GM04503 (cell line): ENCODE measurements at places on chromosomes 2 and 18.

DNA sequence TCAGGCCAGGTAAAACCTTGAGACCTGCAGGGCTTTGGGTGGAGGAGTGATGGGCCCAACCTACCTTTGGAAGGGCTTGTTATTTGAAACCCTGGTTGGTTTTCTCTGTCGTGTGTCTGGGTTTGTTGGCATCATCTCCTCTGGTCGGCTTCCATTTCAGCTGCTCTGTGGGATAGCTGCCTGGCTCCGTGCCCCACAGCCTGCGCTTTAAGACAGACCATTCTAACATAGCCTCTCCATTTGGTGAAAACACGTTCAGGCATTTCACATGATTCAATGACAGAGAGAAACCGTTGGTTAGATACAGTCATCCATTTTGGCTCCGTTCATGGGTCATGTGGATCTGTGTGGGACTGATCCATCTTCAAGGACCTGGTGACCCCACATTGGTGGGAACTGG, 37.0 kb upstream of the LYPD6B start:
- no peak for DNase-seq

GRCh38 chr2:195808189-195808588, 151.2 kb downstream of the SLC39A10 start:
- no peak for DNase-seq

DNA sequence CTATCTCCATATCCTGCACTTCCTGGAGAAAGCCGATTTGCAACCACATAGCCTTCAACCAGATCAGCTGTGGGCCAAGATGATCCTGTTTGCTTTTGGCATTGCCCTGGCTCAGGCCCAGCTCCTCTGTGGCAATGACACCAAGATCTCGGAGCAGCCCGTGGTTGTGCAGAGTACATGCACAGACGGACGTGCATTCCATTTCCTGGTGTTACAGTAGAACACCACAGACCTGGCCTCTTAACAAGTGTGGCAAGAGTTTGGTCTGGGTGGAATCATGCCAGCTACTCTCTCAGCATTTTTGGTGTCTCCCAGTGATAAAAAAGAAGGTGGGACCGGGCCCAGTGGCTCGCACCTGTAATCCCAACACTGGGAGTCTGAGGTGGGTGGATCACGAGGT, 20.0 kb downstream of the MALT1 start:
- DNase-seq, result no peak

DNA sequence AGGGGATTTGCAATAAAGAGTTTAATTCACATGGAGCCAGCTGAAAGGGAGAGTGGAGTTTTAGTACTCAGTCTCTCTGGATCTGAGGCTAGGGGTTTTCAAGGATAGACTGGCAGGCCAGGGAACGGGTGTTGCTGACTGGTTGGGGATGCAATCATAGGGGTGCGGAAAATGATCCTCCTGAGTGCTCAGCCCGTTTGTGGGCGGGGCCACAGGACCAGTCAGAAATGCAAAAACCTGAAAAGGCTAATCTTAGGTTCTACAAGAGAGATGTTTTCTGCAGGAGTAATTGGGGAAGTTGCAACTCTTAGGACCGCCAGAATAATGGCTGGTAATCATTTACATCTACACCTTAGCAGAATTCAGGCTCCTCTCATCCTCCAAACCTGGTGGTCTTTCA, 2.5 kb downstream of the NFU1 start:
- no peak for DNase-seq

GRCh38 chr18:44997174-44997573, 316.5 kb downstream of the SETBP1 start:
- DNase-seq, result no peak

- DNase-seq, result no peak
Measured at GRCh38 chr2:199756211-199756610, 94.8 kb downstream of the FTCDNL1 start.

GRCh38 chr2:241952816-241953215, 83.3 kb downstream of the RTP5 start:
- no peak for DNase-seq

DNA sequence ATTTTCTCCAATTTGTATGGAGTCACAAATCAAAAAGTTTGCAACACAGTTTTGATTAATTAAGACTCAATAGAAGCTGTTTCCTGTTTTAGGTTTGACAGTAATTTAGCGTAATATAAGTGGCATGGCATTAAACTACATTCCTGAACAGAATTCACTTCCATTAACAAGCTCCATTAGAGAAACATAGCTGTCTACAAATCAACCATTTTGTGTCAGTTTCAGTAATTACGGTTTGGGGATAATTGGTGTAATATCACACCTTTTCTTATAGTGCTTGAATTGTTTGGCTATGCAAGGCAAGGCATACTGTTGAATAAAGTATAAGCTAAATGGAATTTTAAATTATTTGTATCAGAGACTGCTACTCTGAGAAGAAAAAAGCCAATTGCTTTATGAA, 585.5 kb downstream of the CBLN2 start:
- no peak for DNase-seq

DNA sequence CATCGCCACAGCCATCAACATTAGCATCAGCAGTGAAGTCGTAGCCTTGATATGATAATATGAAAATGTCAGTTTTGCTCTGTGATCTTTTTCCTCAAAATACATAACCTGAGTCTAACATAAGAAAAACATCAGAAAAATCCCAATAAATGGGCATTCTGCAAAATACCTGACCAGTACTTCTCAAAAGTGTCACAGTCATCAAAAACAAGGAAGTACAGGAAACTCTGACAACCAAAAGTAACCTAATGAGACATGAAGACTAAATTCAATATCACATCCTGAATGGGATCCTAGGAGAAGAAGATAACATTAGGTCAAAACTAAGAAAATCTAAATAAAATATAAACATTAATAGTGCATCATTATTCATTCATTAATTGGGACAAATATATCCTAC, 1731.0 kb downstream of the SUCLG1 start:
- no peak for DNase-seq

DNA sequence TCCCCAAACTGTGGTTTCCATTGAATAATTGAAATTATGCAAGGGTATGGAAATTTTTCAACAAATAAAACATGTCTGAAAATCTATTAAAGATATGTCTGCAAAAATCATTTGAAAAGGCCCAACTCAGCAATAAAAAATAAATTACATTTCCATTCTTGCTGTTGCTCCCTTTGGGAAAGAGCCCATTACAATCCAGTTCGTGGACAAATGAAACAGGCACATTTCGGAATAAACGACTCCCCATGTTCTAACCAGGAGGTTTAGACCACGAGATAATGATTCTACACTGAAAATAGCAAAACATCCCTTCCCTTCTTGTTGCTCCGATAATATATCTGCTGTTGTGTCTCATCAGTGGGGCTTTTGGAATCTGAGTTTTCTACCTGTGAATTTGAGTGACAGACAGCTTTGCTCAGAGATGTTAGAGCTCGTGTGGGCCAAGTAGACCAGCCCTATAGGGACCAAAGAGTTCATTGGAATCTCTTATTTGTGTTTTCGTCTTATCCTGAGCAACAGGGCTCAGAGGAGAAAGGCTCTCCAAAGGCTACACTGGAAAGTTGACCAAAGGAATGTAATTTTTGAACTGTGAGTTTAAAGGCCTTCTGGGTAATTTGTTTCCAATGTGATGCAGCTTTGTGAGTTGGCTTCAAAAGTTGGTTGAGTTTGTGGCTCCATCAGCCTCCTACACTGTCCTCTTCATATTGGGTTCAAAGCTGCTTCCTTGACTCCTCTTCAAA, 119.5 kb downstream of the ACTR3 start:
- no peak for DNase-seq

- DNase-seq, result no peak
Measured at GRCh38 chr18:48706731-48707130, 167.9 kb downstream of the CTIF start.

DNA sequence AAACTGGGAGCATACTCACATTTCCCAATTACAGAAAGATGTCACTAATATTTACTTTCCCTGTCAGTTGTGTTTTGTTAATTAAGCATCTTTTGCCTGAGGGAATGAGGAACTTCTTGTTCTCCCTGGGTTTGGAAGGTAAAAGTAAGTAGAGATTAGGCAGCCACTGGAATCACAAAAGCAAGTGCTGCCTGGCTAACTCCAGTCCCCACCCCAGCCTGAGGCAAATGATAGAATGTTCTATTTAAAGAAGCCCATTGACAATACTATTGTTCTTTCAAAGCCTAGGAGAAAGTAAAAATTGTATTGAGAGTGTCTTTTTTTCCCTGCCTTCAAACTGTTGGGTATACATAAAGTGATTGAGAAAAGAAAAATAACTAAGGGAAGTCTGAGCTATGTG, 93.8 kb downstream of the MBD2 start:
- DNase-seq, result no peak

GRCh38 chr2:148887350-148888002, 12.4 kb downstream of the KIF5C start:
- no peak for DNase-seq

GRCh38 chr18:49368876-49369440, 91.5 kb downstream of the DYM start:
- no peak for DNase-seq

DNA sequence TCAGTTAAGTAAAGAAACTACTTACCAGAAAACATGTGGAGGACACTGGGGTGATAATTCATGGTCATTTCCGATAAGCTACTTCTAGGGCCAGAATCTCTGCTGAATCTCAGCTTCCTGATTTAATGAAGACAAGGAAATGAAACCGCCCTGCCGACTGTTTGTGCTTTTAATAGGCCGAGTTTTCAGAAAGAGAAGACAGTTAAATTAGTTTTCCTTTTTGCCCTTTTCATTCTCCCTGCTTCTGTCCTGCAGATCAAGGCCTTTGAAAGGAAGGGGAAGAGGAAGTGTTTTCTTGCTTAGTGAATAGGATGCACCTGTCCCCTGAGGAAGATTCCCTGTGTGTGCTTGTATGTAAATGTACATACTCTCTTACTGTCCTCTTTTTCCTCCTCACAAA, 126.6 kb downstream of the SH3RF3 start:
- no peak for DNase-seq

- no peak for DNase-seq
Measured at GRCh38 chr2:238120463-238121298, 17.8 kb upstream of the KLHL30 start.

DNA sequence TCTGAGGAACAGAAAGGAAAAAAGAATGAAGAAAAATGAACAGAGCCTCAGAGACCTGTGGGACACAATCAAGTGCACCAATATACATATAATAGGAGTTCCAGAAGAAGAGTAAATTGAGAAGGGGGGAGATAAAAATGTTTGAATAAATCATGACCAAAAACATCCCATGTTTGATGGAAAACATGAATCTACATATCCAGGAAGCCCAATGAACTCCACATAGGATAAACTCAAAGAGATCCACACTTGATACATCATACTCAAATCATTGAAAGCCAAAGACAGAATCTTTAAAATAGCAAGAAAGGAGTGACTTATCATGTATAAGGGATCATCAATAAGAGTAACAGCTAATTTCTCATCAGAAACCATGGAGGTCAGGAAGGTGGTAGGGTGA, 80.0 kb downstream of the COA5 start:
- DNase-seq, result no peak

- DNase-seq, result no peak
Measured at GRCh38 chr2:71516253-71516888, 63.0 kb downstream of the DYSF start.

DNA sequence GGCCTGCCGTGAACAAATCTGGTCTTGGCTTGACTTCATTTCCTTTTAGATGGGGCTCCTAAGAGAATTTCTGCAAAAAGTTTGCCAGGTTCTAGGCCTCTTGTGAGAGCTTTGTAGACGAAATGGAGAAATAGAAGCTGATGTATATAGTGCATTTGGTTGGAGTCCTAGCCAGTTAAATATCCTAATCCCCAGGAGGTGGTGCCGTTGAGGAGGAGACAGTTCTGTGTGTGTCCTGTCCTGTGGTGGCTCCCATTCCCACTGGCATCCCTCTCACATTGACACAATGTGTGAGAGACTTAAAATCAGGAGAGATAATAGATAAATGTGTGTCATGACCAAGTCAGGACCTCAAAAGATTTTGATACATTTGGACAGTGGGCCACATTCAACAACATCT, 34.6 kb upstream of the DNER start:
- no peak for DNase-seq

- DNase-seq, result no peak
Measured at GRCh38 chr18:13614641-13615288, 111.6 kb downstream of the FAM210A start.

- no peak for DNase-seq
Measured at GRCh38 chr2:201975434-201975833, 58.2 kb upstream of the FZD7 start.

GRCh38 chr2:37560863-37561614, 110.4 kb downstream of the CDC42EP3 start:
- DNase-seq, result no peak

GRCh38 chr18:23244401-23244800, 109.1 kb downstream of the CABLES1 start:
- no peak for DNase-seq

DNA sequence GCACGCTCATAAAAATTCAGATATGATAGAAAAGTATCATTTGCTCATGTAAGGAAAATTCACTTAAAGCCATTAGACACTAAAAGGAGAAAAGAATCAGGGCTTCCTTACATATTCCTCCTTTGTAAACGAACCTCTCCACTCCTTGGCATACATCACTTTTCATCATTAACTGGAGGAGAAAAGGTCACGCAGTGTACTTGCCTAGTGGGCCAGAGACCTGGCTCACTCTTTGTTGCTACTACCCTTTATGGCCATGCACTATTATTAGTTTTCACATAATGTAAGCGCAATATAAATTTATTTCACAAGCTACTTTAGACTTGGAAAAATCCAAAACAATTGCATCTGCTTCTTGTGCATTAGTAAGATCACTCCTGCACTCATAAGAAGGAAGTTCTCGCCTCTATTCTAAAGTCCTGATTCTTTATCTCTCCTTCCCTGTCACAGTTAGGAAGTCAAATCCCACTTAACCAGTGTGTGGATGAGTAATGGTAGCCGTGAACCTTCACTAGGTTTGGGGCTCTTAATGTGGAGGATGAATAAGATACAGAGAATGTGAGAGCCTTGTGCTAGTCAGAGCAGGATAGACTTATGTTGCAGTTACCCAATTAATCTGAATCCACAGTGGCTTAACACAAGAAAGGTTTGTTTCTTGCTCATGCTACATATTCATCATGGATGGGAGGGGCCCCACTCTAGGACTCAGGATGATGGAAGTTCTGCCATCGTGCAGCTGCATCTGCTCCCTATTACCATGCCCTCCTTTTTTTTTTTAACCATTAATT, 115.0 kb upstream of the GLS start:
- DNase-seq, result peak; percentile 49

GRCh38 chr2:161415034-161415986, 787 bp upstream of the TBR1 start:
- no peak for DNase-seq
